ENCODE measurements at places on chromosomes 3 and 15.

DNA sequence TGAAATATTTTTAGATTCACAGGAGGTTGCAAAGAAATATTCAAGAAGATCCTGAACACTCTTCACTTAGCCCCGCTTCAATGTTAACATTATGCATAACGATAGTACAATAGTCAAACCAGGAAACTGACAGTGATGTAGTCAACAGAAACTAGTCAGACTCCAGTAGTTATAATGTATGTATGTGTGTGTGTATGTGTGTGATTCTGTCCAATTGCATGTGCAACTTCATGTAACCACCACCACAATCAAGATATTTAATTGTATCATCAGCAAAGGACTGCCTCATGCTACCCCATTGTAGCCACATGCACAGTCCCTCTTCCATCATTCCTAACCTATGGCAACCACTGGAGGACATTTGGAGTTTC lies 77.9 kb downstream of the APBA2 start:
- DNase-seq, result no peak

GRCh38 chr3:151563305-151563704 lies 102.4 kb upstream of the IGSF10 start:
- no peak for DNase-seq

GRCh38 chr15:74406517-74406916 lies 27.2 kb downstream of the SEMA7A start:
- DNase-seq, result no peak

DNA sequence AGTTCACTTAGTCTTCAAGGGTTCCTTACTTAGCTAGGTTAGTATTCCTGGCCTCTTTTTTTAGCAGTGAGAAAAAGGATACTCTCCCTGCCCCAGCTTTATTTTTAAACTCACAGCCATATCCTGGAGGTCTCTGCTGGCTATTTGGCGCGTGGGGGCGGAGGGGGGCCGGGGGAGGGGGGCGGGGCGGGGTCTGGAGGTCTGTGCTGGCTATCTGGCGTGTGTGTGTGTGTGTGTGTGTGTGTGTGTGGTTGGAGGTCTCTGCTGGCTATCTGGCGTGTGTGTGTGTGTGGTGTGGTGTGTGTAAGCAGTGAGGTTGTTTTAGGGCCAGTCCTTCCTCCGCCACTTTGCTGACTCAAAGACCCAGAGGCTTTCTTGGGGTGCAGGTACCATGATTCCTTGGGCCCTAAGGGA lies 579 bp upstream of the PLAAT1 start:
- no peak for DNase-seq

DNA sequence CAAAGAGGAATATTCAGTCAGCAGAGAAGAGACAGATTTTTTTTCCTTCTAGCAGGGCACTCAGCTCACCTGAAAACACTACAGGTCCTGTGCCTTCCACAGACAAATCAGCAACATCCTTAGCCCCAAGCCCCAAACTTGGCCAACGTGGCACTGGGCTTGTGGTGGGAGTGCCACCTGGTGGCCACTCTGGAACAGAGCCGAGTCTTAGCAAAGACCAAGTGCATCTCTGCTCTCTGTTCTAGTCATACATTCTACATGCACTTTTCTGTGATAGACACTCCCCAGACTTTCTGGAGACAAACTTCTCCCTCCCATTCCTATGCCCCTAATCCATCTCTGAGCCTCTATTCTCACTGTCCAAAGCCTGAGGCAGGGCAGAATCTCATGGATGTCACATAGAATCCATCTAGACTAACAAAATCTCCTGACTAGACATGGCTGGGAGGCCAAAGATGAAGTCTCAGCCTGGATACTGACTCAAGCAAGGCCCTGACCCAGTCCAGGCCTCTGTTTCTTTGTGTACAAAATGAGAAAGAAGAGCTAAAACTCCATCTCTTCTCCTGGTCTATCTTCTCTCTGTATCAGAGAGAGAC lies 5.1 kb upstream of the SEMA7A start:
- peak; percentile 65 for DNase-seq

- DNase-seq, result no peak
These were observed 57.5 kb upstream of the GSK3B start for GRCh38 chr3:120151791-120152190.

GRCh38 chr3:141152801-141153678 lies 78.6 kb upstream of the PXYLP1 start:
- no peak for DNase-seq

- no peak for DNase-seq
These were observed 94.4 kb downstream of the DNASE1L3 start for GRCh38 chr3:58116161-58116955.

DNA sequence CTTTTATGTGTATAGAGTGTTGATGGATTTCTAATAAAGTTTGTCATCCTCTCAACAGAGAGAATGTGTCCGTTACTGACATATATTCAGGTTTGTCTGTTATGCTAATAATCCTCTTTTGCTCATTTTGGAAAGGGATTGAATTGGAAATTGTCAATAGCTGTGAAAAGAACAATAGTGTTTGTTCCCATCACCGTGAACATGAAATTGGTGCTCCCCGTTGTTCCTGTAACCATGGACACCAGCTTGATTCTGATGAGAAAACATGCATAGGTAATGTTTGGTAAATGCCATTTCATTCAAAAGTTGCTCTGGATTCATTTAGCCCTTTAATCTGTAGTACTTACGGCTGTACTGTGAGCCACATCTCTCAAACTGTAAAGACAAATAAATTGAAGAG lies 707.0 kb upstream of the GOLIM4 start:
- no peak for DNase-seq

DNA sequence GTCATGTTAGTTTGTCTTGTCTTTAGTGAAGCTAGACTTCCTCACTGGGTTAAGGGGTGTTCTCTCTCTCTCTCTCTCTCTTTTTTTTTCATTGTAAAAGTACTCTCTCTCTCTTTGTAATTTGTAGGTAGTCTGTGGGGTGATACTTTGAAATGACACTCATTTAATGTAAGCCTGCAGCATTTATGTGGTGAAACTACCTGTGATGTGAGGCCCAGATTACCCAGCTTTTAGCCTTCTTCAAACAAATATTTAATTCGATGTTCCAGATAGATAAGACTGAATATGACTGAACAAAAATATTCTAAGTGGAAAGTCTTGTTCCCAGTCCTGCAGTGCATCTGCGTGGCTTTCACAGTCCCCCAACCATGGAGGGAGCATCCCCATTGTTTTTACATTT lies 49.7 kb downstream of the SQOR start:
- no peak for DNase-seq

Data from left lung (tissue), 14 donors.